NCI-H1694 (cell line): ENCODE measurements at places on chromosomes 5 and 9.

GRCh38 chr5:166883016-166883415 lies 1408.4 kb upstream of the WWC1 start:
- no peak for DNase-seq

DNA sequence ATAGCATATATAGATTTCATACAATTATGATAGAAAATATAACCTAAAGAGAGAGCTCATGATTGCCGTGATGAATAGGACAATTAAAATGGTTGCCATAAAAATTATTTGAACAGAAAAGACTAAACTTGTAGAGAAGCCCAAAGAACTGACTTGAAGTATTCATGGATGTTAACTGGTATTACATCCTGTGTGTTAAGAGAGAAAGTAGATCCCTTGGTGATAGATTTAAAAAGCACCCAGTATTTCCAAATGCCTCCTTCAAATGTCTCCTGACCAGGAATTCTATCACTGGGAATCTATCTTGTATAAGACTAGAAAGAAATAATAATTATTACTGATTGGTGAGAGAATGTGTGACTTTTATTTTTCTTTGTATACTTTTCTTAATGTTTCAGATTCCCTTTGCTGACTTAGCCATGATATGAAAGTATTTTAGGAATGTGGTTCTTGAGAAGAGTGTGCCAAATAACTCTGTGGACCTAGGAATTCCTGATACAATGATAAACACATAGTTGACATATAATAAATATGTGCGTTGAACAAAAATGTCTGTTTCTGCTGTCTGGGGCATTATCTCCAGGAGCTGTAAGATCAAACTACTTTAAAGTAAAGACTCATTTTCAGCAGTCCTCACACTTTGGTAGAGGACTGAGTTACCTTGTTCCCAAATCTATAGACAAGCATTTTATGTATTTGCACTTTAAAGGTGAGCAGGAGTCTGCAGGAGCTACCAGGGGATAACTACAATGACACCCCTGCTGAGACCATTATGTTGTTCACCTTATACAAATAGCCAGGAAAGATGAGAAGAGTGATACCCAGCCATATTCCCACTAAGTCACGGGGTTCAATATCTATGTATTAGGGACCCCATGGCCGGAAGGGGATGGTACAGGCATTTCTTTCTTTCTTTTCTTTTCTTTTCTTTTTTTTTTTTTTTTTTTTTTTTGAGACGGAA lies 211.1 kb upstream of the TLE4 start:
- no peak for DNase-seq

DNA sequence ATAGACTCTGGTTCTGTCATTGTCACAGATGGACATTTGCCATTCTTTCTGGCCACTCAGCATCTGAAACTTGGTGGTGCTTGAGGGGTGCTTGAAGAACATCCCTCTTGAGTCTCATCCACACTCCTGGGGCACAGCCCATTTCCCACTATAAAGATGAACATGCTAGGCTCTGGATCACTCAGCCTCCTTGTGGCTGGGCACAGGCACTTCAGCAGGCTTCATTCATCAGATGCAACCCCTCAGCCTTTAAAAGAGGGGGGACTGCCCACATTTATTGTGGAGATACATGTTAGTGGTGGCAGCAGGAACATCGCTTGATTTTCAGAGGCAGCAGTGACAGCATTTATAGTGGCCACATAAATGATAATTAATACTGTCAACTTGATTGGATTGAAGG lies 124.7 kb upstream of the NIPBL start:
- no peak for DNase-seq

GRCh38 chr5:97839341-97840086 lies 656.5 kb upstream of the RIOK2 start:
- DNase-seq: no peak

DNA sequence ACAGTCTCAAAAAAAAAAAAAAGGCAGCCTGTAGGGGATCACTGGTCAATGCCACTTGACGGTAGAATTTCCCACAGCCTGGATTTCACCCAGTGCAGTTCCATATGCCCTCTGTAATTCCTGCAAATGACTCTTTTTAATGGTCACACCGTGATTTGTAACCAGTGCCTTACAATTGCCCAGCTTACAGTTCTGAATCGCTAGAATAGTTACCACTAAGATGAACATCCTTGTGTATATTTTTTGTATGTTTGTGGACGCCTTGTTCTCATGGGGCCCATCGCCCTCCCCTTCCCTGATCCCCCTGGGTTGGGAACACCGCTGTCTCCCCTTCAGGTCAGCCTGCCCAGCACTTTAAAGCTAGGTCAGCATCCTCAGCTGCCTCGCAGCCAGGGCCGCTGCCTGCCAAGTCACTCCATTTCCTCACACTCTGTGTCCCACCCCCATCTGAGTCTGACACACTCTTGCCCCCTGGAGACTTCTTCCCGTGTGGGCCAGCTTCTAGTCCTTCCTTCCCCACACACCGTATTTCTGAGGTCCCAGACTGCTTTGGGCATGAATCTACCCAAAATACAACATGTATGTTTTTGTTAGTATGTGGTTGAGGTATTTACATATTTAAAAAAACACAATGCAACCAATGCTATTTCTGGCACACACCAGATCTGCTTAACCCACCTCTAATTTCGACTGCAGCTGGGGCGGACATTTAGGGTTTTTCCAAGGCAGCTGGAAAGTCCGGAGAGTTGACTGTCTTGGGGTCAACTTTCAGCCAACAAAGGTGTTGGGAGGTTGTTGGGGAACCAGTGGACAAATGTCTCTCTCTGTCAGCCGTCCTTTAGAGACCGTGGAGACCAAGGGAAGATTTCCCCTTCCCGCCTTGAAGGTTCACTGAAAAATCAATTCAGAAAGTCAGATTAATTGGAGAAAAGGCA lies 120.5 kb upstream of the NEK6 start:
- no peak for DNase-seq

- no peak for DNase-seq
Measured at GRCh38 chr5:174271316-174271715, 225.8 kb downstream of the NSG2 start.

DNA sequence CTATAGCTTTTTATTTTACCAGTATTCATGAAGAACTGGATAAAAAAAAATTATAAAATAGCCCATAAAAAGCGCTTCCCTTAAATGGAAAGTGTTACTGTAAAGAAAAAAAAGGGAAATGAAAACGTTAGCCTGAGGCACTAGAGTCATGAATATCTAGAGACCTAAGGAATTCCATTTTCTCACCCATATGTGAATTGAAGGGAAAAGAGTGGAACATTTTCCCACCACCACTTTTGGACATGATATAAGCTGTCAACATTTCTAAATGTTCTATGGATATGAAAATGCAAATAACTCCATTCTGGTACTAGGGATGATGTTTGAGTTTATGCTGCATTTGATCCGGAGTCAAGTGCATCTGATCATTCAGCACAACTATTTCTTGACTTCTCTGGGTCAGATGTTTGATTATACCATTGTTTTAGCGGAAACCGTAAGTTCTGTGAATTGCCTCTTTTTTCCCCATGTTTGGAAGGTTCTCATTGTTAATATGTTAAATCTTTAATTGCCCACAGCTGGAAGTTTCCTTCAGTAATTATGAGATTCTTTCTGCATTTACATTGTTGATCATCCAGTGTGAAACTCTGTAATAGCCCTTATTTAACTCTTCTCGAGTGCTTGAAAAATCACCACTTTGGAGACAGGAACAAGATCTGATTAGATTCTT lies 467.4 kb upstream of the SEMA6A start:
- no peak for DNase-seq

DNA sequence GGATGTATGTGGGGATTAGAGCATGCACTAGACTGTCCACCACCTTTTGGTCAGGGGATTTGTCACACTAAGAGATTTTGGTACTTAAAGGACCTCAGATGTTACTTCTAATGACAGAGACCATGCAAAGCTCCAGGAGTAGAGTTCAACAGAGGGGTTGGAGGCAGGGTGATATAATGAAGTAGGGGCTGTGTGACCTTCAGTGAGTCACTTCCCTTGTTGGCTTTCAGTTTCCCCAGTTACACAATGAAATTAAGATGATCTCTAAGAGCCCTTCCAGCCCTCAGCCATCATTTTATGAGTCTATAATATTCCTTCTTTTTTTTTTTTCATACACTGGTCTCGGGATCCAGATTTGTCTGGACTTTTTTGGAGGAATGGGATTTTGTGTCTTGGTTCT lies 26.8 kb downstream of the GLRA1 start:
- DNase-seq: no peak

DNA sequence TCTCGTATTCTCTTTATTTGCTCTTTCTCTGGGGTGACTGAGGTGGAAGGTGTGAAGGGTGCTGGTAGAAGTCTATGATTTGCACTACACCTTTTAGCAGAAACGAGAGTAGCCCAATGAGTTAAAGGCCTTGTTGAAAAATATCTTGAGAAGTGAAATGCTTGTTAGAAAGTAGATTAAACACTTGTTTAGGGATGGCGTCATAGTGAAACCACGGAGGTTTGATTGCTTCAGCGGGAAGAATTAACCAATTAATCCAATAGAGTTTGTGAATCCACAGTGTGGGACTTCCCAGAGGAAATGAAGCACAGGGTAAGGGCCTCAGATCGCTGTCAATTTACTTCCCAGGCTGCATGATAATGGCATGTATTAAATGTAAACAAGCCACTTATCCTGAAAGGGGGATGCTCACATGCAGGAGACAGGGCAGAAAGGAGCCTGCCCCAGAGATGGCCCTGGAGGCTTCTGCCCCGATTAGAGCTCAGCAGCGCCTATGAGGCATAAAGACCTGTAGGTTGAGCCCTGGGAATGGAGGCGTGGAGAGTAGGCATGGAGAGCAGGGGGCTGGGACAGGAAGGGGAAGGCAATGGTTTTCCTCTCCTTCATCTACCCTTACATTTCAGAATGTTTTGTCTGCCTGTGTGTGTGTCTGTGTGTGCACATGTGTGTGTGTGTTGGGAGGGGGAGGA lies 1.5 kb downstream of the FAM170A start:
- DNase-seq: no peak

DNA sequence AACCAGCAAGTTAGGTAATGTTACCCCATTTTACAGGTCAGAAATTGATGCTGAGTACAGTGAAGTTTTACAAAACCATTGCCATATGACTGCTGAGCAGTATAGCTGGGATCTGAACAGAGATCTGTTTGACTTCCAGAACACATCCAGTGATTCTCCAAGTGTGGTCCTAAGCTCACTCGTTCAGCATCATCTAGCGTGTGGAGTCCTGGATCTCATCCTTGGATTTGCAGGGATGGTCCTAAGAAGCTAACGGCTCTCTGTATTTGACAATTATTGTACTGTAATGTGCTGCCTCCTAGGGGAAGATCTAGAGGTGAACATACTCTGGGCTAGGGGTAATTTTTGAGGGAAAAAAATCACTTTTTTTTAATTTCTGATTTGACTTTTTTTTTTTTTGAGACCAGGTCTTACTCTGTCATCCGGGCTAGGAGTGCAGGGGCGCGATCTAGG lies 1.4 kb downstream of the SLC26A2 start:
- peak; percentile 50 for DNase-seq

- no peak for DNase-seq
Measured at GRCh38 chr5:154478752-154479159, 729 bp upstream of the HAND1 start.

- no peak for DNase-seq
Measured at GRCh38 chr5:53642061-53642460, 81.6 kb downstream of the NDUFS4 start.

- DNase-seq: no peak
Measured at GRCh38 chr5:179224741-179225140, 120.5 kb downstream of the ADAMTS2 start.

DNA sequence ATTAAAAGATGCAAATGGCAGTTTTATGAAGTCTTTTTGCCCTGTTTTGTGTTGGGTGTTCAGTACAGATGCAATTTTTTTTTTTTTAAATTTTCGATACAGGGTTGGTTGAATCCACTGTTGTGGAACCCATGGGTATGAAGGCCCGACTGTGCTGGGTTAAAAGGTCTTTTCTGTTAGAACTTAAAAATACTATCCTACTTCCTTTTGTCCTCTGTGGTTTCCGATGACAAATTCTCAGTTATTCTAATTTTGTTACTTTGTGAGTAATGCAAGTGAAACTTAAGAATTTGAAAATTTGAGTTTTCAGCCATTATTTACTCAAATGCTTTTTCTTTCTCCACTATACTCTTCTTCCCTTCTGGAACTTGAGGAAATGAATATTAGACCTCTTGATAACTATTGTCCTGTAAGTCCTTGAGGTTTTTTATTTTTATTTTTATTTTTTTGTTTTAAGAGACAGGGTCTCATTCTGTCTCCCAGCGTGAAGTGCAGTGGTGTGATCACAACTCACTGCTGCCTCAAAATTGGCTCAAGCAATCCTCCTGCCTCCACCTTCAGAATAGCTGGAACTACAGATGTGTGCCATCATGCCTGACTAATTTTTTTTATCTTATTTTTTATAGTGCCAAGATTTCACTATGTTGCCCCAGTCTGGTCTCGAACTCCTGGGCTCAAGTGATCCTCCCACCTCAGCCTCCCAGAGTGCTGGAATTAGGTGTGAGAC lies 67.5 kb downstream of the ZCCHC7 start:
- DNase-seq: no peak

GRCh38 chr5:6703806-6704205 lies 9.4 kb upstream of the TENT4A start:
- no peak for DNase-seq

GRCh38 chr9:83209188-83209731 lies 146.3 kb upstream of the RASEF start:
- no peak for DNase-seq

DNA sequence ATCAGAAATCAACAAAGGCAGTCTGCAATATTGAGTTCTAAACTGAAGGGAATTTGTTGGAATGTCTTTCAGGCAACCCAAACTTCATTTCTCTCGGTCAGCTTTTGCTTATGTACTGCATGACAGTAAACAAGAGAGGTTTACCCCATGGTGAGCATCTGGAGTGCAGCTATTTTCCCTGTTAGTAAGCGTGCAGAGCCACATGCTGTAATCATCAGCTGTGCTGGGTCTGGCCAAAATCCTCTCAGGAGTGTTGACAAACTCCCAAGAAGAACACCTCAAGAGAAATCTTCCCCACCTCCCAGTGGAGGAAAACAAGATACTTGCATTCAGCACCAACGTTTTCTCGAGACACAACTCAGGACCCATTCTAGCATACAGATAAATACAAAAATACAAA lies 83.6 kb upstream of the ADAMTSL1 start:
- DNase-seq: peak; percentile 0

GRCh38 chr5:111996574-111996973 lies 239.6 kb upstream of the NREP start:
- DNase-seq: no peak

- no peak for DNase-seq
Measured at GRCh38 chr9:27248702-27249101, 48.2 kb downstream of the EQTN start.

DNA sequence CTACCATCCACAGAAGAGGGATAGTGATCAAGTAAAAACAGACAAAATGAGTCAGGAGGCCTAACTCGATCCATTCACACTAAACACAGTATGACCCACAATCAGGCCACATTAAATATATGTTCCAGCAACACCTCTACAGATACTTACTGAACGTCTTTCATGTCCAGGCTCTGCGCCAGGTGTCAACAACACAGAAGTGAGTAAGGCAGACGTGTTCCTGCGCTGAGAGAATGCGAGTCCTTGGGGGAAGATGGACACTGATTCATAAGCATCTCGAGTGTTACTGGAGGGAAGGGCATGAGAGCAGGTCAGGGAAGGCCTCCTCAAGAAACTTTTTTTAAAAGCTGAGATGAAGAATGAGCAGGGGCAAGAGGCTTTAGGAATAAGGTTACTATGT lies 164.3 kb upstream of the CLINT1 start:
- no peak for DNase-seq
